CD8-positive, alpha-beta memory T cell (primary cell): ENCODE measurements at places on chromosomes 6 and 20. TPM values are rescaled to one million over a fixed set of nuclear protein-coding genes. Genes with fewer than 3 reads are reported as not detected.

The ANKRD6 gene
- total RNA-seq: 3.0 TPM

DNA sequence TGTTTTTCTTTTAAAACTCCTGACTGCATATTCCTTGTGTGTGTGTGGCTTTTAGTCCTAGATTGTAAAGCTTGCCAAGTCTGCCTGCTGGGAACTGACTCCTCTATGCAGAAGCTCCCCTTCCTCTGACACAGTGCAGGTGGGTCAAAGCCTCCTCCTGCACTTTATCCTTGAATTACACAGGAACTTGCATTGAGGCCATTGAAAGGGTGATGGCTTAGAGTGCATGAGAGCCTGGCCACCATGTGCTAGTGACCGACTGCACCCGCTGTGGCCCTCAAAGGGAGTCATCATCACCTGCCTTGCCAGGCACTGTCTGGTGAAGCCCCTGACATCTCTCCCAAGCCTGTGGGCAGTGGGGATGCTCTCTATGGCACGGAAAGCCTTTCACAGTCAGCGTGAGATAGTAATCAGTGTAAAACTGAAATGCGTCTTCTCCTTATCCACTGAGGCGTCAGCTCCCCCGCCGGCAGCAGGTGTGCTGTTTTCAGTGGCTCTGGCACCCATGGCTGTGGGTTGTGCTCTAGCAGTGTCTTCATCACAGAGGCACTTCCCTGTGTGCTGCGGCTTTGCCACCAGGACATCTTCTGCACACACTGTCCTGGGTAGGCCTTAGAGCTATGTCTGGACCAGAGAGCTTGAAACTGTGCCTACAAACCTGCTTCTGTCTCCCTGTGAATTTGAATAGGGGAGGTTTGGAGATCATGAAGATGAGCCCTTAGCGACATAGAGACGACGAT, 87.9 kb downstream of the THBS2 start:
- no peak for DNase-seq

The SNAI1 gene
- 0.49 TPM for total RNA-seq

GRCh38 chr20:47925593-47925992, 140.3 kb upstream of the SULF2 start:
- DNase-seq: no peak

The KCNK16 gene
- not detected for total RNA-seq

- no peak for DNase-seq
Observed at GRCh38 chr20:43900496-43900895, 14.2 kb upstream of the TOX2 start.

DNA sequence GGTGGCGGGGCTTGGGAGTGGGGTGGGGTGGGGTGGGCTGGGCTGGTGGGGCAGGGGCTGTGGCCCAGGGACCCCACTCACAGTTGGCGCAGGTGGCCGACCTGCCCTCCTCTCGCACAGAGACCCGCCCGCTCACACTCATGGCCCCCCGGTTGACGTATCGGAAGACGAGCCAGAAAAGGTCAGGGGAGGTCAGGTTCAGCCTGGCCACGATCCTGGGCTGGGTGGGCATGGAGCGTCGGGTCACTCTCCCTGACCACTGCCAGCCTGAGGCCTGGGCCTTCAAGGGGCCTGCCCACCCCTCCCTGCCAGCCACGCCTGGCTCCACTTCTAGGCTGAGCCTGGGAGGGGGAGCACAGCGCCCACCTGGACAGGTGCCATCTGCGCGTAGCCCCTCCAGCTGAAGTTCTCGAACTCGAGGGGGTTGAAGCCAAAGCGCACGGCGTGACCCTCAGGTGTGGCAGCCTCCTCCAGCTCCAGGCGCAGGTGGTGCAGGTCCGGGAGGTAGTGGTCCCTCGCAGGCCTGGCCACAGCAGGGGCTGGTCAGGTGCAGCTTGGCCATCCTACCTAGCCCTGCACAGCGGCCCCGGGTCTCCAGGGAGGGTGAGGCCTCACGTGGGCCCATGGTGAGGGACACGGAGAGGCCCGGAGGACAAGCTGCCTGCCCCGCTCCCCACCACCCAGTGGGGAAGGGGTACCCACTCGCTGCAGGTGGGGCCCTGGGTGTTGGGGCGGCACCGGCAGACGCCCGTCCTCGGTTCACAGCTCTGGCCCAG, 31.2 kb downstream of the ADRM1 start:
- no peak for DNase-seq

The WFDC12 gene
- not detected for total RNA-seq

The SIRPB1 gene
- total RNA-seq: 1.5 TPM

DNA sequence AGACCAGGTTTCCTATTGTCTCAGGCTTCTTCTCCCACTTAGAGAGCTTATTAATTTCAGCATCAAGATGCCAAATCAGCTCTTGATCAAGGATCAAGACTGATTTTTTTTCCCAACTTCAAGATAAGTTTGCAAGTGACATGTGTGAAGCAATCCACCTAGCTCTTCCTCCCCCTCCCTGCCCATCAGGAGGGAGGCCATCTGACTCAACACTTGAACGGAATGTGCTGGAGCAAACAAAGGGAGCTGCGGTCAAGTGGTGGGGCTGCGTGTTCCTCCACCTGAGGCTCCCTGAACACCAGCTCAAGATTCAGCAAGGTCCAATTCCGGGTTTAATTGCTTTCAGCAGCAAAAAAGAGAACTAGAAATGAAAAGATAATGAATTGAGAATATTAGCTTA, 38.7 kb downstream of the TTI1 start:
- DNase-seq: no peak

- DNase-seq: no peak
Observed at GRCh38 chr6:127403636-127404035, 55.6 kb downstream of the KIAA0408 start.

The BACH2 gene
- total RNA-seq: 41.8 TPM

- no peak for DNase-seq
Observed at GRCh38 chr6:42201382-42201781, 6.6 kb upstream of the GUCA1B start.

- DNase-seq: no peak
Observed at GRCh38 chr20:63370618-63371187, 9.6 kb upstream of the CHRNA4 start.

DNA sequence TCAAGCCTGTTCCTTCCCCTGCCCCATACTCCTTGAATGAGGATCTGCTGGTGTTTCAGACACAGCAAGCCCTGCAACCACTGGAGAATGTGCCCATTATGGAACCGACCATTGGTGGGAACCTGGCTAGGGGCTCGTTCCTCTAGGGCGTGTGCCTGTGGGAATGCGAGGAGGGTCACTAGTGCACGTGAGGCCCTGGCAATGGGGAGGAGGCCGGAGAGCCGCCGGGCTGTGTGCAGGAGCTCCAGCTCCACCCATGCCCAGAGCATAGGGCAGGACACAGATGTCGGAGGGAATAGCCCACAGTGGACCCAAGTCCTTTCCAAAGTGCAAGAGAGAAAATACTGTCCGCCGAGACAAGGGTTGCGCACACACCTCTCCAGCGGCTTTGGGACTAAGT, 99.3 kb downstream of the ERMARD start:
- no peak for DNase-seq

- DNase-seq: no peak
Observed at GRCh38 chr6:152461556-152461955, 175.6 kb downstream of the SYNE1 start.

The PLEKHG1 gene
- total RNA-seq: 9.4 TPM

DNA sequence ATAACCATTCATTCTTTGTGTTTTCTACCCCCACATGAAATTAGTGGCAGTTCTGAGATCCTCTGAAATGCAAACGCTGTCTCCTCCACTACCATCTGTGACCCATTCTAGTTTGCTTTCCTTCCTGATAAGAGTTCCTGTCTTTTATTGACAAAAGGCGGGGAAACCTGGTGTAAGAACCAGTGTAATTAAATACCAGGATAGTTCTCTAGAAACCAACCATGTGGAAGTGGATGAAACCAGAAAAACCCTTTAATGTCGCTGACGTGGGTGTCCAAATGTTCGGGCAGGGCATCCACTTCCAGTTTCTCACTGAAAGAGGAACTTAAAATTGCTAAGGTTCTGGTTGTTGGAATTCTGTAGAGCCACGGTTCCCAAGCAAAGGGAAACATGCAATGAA, 79.1 kb downstream of the TNFRSF21 start:
- no peak for DNase-seq

DNA sequence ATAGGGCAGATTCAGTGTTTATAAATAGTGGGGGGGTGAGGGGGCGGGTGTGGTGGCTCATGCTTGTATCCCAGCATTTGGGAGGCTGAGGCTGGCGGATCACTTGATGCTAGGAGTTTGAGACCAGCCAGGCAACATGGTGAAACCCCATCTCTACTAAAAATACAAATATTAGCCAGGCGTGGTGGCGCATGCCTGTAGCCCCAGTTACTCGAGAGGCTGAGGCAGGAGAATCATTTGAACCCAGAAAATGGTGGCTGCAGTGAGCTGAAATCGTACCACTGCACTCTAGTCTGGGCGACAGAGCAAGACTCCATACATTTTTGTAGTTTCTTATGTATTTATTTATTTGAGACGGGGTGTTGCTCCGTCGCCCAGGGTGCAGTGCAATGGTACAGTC, 109.0 kb upstream of the ZNF217 start:
- DNase-seq: no peak

The CD24 gene
- total RNA-seq: not detected

GRCh38 chr20:58583176-58583575, 67.9 kb upstream of the STX16 start:
- DNase-seq: no peak

- no peak for DNase-seq
Observed at GRCh38 chr6:136592930-136593673, 42.9 kb upstream of the MAP7 start.

DNA sequence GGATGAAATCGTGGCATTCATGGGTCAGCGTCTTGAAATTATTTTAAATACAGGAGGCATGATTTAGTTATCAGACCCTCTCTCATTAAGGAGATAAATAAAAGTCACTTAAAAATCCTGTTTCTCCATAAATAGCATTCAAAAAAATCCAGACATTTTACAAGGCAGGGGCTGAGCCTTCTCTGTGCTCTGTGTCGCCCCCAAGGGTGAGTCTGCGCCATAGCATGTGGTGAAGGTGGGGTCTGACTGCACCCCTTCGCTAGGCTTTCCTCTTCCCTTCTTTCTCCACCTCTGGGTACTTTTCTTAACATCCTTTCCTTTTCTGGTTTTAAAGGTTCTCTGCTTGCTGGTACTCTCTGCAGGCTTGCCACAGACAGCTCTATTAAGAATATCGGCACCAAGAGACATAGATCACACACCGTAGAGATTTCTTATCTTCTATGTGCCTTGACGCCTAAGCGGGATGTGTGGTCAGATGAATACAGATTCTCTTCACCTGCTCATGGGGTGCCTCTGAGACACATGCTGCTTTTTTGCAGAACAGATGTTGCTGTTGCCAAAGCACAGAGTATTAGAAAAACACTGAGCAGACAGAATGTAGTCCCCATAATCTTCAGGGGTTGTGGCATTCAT, 20.1 kb upstream of the FAM209A start:
- no peak for DNase-seq

The C6orf118 gene
- total RNA-seq: not detected

GRCh38 chr6:7473805-7474719, 67.4 kb upstream of the DSP start:
- no peak for DNase-seq

DNA sequence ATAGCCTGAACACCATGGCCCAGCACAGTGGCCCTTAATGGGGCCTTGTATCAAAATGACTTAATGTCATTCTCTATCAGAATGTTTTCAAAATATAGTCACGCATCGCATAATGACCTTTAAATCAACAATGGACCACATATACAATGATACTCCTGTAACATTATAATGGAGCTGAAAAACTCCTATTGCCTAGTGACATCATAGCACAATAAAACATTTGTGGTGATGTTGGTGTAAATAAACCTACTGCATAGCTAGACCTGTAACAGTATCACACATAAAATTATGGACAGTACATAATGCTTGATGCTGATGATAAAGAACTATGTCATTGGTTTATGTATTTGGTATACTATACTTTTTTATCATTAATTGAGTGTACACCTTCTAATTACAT, 9.3 kb downstream of the ELOVL5 start:
- no peak for DNase-seq

The ZNF311 gene
- 0.73 TPM for total RNA-seq

GRCh38 chr20:44805979-44806620, 4.2 kb downstream of the RIMS4 start:
- no peak for DNase-seq

The PKIG gene
- 4.9 TPM for total RNA-seq

DNA sequence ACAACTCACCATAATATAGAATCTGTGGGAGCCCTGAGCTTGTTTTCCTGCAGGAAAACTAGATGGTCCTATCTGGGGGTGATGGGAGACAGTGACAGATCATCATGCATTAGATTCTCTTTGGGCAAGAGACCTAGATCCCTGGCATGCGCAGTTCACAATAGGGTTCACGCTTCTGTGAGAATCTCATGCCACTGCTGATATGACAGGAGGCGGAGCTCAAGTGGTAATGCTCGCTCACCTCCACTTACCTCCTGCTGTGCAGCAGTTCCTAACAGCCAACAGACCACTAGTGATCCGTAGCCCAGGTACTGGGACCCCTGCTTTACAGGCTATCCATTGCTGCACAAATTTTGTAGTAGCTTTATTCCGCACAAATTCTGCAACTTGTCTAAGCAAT, 84.5 kb downstream of the HIVEP2 start:
- no peak for DNase-seq

DNA sequence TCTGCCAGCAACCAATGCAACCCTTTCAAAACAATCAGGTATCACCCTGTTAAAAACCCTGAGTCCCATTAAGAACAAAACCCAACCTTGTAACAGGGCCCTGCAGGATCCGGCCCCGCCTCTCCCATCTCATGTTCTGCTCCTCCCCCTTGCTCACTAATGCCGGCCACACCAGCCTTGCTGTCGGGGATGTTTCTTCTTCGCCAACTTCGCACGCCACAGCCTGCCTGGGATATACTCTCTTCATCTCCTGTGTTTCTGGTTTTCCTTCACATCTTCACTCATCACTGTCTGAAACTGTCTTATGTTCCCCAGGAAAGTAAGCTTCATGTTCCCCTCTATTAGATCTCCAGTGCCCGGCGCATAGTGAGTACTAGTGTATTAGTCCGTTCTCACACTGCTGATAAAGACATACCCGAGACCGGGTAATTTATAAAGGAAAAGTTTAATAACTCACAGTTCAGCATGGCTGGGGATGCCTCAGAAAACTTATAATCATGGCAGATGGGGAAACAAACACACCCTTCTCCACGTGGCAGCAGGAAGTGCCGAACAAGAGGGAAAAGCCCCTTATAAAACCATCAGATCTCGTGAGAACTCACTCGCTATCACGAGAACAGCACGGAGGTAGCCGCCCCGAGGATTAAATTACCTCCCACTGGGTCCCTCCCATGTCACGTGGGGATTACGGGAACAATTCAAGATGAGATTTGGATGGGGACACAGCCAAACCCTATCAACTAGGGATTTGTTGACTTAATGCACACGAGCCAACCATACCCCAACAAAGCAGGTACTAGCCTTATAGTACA, 5.1 kb downstream of the TP53RK start:
- DNase-seq: no peak

GRCh38 chr20:9966966-9967365, 67.8 kb upstream of the ANKEF1 start:
- no peak for DNase-seq

GRCh38 chr6:168844821-168845609, 404.0 kb downstream of the SMOC2 start:
- no peak for DNase-seq

- no peak for DNase-seq
Observed at GRCh38 chr6:129194306-129194941, 311.5 kb downstream of the LAMA2 start.

The HTR1E gene
- total RNA-seq: not detected

The KCNB1 gene
- total RNA-seq: not detected
